ENCODE measurements at places on chromosomes 7 and 10.

- DNase-seq, result no peak
Observed at GRCh38 chr10:76231286-76231934, 800.0 kb downstream of the LRMDA start.

- DNase-seq, result no peak
Observed at GRCh38 chr7:152354061-152354460, 81.7 kb downstream of the KMT2C start.

GRCh38 chr10:25815999-25816768 is 117.8 kb upstream of the MYO3A start:
- no peak for DNase-seq

DNA sequence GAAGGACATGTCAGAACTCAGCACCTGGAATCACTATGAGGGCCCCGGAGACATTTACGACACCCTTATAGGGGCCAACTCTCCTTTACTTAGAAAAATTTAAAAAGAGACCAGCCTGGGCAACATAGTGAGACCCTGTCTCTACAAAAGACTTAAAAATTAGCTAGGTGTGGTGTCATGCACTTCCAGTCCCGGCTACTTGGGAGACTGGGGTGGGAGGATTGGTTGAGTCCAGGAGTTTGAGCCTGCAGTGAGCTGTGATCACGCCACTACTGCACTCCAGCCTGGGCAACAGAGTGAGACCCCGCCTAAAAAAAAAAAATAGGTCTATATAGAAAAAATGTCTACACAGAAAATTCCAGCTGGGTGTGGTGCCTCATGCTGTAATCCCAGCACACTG is 7.5 kb upstream of the CYTH3 start:
- DNase-seq, result no peak

- DNase-seq, result no peak
Observed at GRCh38 chr10:34732926-34733325, 82.2 kb downstream of the PARD3 start.

DNA sequence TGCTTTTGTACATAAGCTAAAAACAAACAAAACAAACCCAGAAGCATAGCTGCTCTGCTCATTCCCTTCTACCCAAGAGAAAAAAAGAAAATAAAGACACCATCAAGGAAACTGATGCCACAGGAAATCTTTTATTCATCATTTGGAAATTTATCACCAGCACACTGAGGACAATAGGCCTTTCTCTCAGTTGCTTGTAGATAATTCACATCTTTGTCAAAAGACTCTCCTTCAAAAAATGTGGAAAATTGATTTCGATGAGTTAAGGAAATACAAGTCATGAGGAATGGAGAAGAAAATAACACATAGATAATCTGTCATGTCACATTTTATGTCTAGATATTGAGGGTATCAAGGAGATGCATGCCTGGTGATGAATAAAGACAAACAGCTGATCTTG is 53.5 kb downstream of the ZNF37A start:
- no peak for DNase-seq

All from Panc1 (cell line).